AG04449 (cell line): ENCODE measurements at places on chromosomes 6 and 20.

- DNase-seq = no peak
Measured at GRCh38 chr20:62408640-62409039, 1.6 kb upstream of the CABLES2 start.

DNA sequence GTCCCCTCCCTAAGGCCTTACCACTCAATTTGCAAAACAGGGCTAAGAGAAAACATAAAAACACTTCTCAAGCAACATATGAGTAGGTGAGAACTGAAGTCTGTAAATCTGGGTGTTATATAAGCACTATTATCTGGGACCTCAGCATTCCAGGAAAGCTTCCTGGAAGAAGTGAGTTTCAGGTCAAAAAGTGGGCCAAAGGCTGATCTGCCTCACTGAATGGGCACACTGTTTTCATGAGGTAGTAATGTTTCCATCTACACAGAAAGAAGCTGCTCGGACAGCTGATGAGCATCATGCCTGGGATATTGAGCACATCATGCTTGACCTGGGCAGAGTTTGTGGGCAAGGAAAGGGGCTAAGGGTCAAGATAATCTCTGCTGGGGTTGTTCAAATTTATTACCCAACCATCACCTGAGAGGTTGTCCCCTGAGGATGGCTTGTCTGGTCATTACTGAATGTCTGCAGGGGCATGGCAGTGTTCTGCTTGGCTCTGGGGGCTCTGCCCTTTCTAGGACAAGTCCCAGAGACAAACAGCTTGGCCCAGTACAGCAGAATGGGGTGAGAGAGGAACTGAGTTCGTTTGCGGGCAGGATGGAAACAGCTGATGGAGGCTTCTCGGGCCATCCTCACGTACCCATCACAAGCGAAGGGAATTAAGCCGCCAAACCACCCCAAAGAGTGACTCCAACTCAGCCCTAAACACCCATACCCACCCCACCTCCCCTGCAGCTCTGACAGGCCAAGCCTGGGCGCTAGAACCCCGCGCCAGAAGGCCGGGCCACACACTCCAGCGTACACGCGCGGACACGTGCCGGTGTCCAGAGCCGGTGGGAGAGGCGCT, 1.2 kb upstream of the SYNJ2 start:
- no peak for DNase-seq

GRCh38 chr20:53262365-53262764, 290.2 kb downstream of the TSHZ2 start:
- DNase-seq = no peak

DNA sequence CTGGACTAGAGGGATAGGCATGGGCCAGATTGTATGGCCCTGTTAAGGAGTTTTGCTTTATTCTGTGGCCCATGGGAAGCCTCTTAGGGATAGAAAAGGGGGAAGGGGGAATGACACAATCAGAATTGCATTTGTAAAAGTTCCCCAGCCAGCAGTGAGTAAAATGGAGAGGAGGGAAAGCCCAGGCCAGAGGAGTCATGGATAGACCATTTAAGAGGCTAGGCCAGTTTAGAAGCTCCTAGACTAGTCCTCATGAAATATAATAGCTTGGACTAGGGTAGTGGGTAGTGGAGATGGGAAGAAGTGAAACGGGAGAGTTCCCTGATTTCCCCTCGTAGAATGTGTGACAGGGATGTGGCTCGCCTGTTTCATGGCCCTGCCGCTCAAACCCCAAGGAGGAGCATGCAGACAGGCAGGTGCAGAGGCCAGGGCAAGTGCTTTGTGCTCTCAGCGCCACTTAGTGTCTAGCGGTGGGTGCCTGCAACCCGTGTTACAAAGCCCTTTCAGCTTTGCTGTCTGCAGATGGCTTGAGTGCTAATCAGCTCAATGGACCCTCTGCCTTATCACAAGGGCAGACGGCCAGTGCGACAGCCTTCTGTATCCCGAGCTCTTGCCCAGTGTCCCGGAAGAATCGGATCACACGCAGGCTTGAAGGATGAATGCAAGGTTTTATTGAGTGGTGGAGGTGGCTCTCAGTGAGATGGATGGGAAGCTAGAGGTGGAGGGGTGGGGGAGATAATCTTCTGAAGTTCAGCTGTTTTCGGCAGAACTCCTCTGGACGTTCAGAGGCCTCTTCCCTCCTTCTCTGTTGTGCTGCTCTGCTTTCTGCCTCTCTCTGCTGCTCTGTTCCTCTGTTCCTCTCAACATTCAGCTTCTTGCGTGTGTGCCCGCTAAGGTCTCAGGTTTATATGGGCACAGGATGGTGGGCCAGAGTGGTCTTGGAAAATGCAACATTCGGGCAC, 141.1 kb downstream of the CEP57L1 start:
- no peak for DNase-seq

DNA sequence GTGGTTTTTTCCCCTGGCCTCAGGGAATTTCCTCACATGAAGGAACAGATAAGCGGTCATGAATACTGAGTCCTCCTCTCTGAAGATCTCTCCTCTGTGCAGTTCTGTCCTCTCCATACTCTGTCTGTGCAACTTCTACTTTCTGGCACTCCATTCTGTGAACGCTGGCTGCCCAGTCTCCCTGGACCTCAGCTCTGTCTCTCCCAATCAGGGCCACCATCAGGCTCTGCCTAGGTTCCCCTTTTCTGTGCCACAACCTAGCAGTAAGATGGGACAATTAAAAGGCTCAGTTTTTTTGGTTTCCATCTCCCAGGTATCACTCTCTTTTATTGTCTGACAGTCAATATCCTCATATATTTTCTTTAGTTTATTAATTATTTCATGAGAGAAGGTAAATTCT, 4.8 kb upstream of the ADGB start:
- no peak for DNase-seq

- DNase-seq = no peak
Measured at GRCh38 chr20:38692436-38693411, 31.6 kb upstream of the SLC32A1 start.

GRCh38 chr20:32333988-32334885, 23.9 kb upstream of the ASXL1 start:
- DNase-seq = no peak

DNA sequence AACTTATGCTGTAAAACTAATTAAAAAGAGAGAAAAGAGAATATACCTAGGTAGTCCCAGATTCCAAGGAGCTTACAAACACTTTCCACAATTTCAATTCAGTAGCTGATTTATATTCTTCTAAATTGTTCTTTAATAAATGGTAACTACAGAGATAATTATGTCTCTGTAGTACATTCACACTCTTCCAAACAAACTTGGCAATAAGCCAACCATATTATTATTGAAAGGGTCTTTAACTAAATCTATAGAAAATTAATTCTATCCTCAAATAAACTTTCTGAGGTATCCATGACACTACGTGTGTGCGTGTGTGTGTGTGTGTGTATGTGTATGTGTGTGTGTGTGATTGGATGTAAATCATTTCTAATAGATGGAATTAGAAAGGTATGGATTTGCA, 217.4 kb upstream of the EYS start:
- no peak for DNase-seq

- no peak for DNase-seq
Measured at GRCh38 chr6:52904562-52905279, 4.8 kb downstream of the GSTA3 start.

GRCh38 chr6:104768906-104769305, 90.8 kb downstream of the HACE1 start:
- no peak for DNase-seq

DNA sequence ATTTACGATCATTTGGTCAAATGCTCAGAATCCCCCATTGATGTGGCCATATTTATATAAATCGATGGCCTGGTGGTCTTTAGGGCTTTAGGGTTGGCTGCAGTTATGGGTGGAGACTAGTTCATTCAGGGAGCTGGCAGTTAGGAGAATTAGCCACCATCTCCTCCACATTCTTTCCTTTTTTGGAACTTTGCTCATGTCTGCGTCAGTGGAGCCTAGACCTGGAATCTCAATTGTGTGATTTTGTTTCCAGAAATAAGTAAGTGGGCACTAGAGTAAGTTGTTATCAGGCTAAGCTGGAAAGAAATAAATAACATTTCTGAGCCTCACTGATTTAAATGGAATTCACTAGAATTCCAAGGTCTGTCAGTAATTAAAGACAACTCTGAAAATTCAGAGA, 29.0 kb upstream of the ELOVL5 start:
- no peak for DNase-seq

DNA sequence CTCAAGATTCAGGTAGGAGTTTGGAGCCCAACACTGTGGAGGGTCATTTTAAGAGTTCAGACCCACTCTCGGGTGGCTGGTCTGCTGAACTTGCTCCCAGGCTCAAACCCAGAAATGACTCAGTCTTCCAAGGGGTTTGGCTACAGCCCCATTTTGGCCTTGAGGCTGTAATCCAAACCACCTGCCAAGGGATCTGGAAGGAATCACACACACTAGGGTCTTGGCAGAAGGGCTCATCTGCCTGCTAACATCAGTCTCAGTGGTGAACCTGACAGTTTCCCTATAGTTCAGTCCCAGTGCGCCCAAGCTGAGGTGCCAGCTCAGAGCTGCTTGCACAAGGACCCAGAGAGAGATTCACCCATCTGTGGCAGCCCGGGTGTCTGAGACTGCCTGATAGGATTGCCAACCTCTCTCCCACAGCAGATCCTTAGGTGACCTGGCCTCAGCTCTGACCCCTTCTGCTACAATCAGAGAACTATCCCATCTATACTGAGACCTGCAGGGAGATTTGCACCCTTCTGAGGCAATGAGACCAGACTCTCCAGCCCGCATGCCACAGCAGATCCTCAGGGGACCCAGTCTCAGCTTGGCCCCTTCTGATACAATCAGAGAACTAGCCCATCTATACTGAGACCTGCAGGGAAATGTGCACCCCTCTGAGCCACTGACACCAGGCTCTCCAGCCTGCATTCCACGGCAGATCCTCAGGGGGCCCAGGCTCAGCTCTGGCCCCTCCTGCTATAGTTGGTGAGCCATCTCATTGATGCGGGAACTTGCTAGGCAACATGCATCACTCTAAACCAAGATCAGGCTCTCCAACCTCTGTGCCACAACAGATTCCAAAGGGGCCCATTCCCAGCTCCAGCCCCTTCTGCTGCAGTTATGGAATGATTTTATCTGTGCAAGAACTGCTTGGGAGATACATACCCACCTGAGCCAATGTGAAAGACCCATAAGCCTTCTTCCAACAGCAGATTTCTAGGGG, 48.2 kb downstream of the THBS2 start:
- no peak for DNase-seq

GRCh38 chr6:136547336-136547735, 2.9 kb downstream of the MAP7 start:
- DNase-seq = no peak

DNA sequence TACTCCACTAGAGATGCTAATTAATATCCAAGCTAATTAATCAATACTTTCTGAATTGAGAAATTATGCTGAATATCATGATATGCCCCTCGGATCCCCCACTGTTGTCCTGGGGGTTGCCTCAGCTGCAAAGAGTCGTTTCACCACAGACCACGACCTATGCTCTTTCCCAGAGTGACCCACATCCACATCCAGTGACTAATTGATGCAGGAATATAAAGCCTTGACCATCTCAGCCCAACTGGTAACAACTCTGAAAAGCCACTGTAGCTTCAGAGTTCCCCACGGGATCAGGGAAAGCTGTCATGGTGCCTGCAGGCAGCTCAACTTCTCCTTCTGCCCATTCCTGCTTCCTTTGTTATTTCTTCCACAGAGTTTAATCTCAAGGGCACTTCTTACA, 116.9 kb downstream of the RWDD2A start:
- no peak for DNase-seq
